ENCODE measurements at places on chromosomes 3 and 15.
A peak's percentile ranks its signal among the peaks of the same experiment; 100 is the strongest.

DNA sequence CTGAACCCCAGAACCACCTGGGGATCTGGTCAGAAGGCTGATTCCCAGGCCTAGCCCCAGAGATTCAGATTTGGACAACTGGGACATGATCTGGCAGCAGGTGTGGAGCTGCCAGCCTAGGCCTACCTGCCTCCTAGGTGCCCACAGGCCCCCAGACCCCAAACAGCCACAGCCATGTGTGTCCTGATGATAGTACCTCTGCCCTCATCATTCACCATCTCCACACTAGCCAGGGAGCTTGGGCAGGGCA is 34.7 kb downstream of the HMCES start:
- no peak for DNase-seq

DNA sequence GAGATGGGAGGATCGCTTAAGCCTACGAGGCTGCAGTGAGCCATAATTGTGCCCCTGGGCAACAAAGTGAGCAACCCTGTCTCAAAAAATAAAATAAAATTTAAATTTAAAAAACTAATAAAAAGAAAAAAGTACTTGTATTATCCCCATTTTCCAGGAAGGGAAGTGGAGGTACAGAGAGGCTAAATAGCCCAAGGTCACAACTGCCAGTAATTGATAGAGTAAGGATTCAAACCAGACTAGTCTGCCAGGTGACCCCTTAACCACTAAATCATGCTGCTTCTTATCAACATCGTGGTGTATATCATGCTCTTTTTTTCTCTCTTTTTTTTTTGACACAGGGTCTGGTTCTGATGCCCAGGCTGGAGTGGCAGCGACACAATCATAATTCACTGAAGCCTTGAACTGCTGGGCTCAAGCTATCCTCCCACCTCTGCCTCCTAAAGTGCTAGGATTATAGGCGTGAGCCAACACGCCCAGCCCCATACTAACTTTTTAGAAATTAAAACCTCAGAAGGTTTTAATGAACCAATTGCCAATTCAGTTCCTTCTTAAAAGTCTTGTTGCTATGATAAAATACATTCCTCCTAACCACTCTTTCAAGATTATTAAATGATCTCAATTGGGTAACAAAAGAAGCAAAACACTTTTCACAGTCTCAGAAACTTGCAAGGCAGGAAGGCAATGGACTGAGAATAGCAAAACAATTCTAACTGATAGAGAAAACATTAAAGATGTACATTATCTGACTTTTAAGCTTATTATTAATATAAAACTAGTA is 30.5 kb downstream of the HERC1 start:
- DNase-seq: no peak

- no peak for DNase-seq
These were observed 23.6 kb downstream of the MME start for GRCh38 chr3:155103686-155104085.

GRCh38 chr3:119360736-119361462 is 66.7 kb downstream of the ARHGAP31 start:
- no peak for DNase-seq

DNA sequence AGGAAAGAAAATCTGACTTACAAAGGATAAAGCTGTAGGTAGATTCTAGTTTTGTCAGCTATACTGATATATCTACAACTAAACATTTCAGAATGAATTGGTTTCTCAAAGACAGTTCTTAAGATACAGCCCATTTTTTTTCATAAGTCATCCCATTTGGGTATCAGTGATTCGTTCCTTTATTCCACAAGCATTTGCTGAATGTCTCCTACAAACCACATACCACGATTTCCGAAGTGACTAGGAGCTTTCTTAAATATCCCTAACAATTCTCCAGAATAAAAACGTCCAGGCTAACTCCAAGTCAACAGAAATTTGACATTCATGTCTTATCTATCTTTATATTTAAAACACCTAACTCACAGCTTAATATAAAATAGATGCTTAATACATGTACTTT is 59.8 kb downstream of the TP53BP1 start:
- no peak for DNase-seq

GRCh38 chr3:168889666-168890065 is 773.8 kb downstream of the MECOM start:
- DNase-seq: no peak

DNA sequence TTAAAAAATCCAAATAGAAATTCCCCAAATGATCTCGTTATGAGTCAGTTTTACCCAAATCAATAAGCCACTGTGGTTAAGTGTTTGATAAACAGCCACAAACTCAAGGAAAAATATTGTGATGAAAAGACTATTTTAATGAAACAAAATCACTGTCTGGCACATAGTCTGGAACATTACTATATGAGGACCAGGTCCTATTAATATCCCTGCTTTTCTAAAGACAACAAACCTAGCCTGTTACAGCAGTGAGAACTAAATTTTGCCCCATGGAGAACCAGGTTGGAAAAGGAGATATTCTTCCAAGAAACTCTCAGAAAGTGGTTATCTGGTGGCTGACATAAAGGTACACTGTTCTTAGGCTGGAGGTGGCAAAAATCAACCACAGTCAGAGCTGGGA is 27.7 kb upstream of the ZNF385D start:
- no peak for DNase-seq

DNA sequence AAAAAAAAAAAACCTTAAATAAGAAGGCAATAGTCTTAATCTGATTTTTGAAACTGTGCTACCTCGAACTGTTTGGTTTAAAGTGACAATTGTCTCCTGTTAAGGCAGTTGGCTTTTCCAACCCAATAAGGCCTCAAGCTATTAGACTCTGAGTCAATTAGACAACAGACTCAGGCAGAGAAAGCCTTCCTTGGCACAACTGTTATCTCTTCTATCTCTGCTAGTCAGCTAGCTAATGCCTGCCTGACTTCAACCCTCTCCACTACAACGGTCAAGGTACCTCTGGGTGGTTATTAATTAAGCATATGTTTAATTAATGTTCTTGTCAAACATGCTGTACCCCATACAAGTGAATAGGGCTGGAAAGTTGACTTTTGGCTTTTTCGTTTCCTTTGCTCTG is 110.2 kb upstream of the NLGN1 start:
- DNase-seq: no peak

DNA sequence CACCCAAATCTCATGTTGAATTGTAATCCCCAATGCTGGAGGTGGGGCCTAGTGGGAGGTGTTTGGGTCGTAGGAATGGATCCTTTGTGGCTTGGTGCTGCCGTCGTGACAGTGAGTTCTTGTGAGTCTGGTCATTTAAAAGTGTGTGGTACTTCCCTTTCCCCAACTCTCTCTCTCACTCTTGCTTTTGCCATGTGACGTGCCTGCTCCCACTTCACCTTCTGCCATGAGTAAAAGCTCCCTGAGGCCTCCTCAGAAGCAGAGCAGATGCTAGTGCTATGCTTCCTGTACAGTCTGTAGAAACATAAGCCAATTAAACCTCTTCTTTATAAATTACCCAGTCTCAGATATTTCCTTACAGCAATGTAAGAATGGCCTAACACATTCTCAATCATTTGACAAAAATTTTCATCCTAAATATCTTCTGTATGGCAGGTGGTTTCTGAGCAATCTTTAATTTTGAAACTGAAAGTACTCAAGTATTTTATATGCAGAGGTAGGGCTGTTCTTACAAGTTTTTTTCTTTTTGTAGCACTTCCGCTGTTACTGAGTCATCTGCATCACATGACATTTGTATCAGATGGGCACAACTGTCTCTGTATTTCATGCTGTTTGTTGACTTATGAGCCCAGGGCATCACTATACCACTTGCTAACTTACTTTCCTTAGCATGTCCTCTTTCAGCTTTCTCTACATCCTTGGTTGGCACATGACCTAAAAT is 8.8 kb downstream of the RPL39L start:
- peak; percentile 82 for DNase-seq

- no peak for DNase-seq
These were observed 163.6 kb downstream of the FAM43A start for GRCh38 chr3:194849166-194849875.

- no peak for DNase-seq
These were observed 59.8 kb upstream of the GYG1 start for GRCh38 chr3:148931574-148931973.

- no peak for DNase-seq
These were observed 751.0 kb downstream of the VGLL3 start for GRCh38 chr3:86239946-86240345.

DNA sequence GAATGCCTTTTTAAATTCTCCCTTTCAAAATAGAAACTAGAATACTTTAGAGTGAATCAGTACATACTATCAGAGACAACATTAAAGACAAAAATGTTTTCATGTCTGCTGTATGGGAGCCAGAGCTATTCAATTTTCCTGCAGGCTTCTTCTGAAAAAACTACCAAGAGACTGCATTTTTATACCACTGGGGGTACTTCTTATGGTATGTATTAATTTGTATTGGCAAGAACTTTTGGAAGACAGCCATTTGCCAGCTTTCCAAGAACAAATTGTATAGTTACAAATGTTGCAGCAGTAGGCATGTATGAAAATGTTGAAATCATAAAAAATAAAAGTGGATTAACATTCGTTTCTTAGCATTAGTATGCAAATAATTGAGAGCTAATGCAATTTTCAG is 1010.0 kb upstream of the CADM2 start:
- no peak for DNase-seq

DNA sequence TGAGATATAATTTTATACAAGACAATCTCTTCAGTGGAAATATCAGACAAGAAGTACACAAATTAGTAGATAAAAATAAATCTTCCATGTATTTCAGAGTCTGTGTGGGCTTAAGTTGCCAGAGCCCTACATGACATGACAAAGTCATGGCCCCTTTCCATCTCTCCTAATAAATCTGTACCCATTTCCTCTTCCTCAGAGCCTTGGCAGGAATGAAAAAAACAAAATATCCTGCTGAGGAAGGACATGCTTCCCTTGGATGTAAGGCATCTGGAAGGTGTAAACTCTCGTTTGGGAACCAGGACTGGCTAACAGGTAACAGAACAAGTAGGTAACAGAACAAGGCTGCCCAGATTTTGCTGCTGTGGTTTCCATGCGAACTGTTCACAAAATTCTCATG is 148.1 kb downstream of the SNRK start:
- DNase-seq: no peak

- no peak for DNase-seq
These were observed 298.1 kb upstream of the THBS1 start for GRCh38 chr15:39282663-39283208.

GRCh38 chr3:78834910-78835309 is 932.9 kb downstream of the ROBO1 start:
- no peak for DNase-seq

- DNase-seq: no peak
These were observed 10.2 kb downstream of the TRA2B start for GRCh38 chr3:185927501-185928200.

DNA sequence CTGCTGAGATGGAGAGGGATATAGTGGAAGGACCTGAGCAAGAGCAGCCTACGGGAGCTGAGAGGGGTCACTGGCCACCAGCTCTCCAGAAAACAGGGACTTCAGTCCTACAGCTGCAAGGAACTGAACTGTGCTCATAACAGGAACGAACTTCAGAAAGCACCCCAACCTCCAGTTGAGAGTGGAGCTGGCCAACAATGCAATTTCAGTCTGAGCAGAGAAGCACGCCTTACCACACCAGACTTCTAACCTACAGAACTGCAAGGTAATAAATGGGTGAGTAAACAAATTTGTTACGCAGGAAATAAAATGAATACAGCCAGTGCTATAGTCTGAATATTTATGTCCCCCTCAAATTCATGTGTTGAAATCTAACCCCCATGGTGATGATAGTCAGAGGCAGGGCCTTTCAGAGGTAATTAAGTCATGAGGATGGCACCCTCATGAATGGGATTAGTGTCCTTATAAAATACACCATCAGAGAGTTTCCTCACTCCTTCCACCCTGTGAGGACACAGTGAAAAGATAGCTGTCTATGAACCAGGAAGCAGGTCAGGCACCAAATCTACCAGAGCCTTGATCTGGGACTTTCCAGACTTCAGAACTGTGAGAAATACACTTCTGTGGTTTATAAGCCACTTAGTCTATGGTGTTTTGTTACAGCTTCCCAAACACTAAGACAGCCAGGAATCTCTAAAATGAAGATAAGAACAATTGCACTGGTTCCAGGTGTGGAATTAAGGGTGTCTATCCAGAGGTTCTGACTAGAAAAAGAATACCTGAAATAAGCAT is 58.6 kb downstream of the SYNM start:
- DNase-seq: no peak

DNA sequence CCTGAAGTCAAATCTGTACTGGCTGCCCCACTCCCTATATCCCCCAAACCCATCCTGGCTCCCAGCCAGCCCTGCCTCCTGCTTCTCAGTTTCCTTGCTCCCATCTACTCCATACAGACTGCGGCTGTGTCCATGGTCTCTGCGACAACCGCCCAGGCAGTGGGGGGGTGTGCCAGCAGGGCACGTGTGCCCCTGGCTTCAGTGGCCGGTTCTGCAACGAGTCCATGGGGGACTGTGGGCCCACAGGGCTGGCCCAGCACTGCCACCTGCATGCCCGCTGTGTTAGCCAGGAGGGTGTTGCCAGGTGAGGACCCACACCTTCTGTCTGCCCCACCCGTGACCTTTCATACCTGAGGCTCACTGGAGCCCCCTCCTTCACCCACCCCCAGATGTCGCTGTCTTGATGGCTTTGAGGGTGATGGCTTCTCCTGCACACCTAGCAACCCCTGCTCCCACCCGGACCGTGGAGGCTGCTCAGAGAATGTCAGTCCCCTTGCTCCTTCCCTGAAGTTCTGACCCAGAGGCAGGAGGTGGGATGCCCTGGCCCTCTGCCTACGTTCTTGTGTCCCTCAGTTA is 14.7 kb downstream of the STAB1 start:
- no peak for DNase-seq

- no peak for DNase-seq
These were observed 58.2 kb downstream of the RAB7A start for GRCh38 chr3:128784232-128784631.

GRCh38 chr15:35293353-35294130 is 208.4 kb upstream of the NANOGP8 start:
- DNase-seq: no peak

GRCh38 chr3:39082666-39083313 is 24.6 kb downstream of the GORASP1 start:
- DNase-seq: no peak

- DNase-seq: no peak
These were observed 74.9 kb downstream of the FAM43A start for GRCh38 chr3:194760494-194761137.

- no peak for DNase-seq
These were observed 85.6 kb upstream of the LYSMD4 start for GRCh38 chr15:99818872-99819271.

GRCh38 chr3:129014148-129014547 is 13.0 kb downstream of the EFCC1 start:
- DNase-seq: no peak

DNA sequence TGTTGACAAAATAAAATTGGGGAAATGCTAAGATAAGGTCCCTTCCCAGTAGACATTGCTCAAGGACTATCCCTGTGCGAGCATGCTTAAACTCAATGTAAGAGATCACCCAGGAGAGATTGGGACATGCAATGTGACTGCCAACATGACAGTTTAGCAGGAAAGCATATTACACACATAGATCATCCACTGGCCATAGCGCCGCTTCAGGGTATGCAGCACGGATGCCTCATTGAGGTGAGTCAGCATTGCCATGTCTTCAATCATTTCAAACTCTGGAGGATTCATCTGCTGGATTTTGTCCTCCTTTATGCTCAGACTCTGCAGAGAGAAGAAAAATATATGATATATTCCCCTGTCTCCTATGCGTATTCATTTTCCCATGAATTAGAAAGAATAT is 8.9 kb downstream of the MYH15 start:
- DNase-seq: no peak

GRCh38 chr3:187739561-187740332 is 5.5 kb downstream of the BCL6 start:
- DNase-seq: peak; percentile 84
